GM12864 (cell line): ENCODE measurements at places on chromosomes 16 and 17.
A peak's percentile ranks its signal among the peaks of the same experiment; 100 is the strongest.

- no peak for DNase-seq
These were observed 215.8 kb upstream of the TBX2 start for GRCh38 chr17:61183793-61184192.

- DNase-seq = no peak
These were observed 6.2 kb downstream of the REXO5 start for GRCh38 chr16:20812510-20812909.

DNA sequence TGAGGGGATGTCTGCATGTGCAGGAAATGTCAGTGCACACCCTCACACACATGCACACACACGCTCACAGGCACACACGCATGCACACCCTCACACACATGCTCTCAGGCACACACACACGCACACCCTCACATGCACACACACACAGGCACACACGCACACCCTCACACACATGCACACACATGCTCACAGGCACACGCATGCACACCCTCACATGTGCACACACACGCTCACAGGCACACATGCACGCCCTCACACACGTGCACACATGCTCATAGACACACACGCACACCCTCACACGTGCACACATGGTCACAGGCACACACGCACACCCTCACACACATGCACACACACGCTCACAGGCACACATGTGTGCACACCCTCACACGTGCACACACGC lies 77.6 kb upstream of the ZNF469 start:
- DNase-seq = no peak

- no peak for DNase-seq
These were observed 168.5 kb downstream of the NPIPB11 start for GRCh38 chr16:29237971-29238370.

DNA sequence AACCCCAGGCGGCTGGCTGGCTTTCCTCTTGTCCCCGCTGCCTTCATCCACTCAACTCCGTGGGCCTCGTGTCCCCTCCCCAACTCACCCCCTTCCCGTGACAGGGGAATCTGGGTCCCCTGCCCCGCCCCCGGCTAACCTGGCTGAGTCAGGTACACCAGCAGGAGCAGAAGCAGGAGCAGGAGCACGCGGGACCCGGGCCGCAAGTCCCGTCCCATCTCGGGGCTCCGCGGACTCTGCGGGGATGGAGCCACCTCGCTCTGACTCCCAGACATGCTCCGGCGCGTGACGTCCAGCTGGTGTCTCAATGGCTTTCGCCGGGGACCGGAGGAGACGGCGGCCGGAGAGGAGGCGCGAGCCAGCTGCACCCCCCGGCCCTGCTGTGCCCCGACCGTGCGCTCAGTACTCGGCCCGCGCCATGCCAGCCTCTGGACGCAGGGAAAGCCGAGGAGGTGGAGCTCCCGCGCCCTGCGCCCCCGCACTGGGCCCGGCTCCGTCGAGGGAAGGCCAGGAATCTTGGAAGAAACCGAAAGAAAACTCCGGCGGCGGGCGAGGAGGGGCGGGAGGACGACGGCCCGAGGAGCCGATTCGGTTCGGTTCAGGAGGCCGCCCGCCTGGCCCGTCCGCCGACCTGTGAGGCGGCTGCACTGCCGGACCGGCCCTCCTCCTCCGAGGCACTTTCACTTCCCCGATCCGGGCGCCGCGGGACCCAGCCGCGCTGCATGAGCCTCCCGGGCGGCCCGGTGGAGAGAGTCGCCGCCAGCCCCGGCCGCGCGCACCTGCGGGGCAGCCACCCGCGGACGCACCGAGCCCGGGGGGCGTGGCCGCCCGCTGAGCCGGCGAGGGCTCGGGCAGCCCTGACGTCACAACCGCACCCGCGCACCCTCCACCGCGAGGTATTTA lies at the start of the genes CXCL16 and ZMYND15:
Gene CXCL16, minus strand, starts transcription at position 807 of the 903 bp plus-strand sequence. Its CDS starts 589 bp downstream, at position 218.
Gene ZMYND15, plus strand, starts transcription at position 712 of the 903 bp plus-strand sequence. CDS start 716 bp downstream, outside the sequence.
- DNase-seq = no peak

DNA sequence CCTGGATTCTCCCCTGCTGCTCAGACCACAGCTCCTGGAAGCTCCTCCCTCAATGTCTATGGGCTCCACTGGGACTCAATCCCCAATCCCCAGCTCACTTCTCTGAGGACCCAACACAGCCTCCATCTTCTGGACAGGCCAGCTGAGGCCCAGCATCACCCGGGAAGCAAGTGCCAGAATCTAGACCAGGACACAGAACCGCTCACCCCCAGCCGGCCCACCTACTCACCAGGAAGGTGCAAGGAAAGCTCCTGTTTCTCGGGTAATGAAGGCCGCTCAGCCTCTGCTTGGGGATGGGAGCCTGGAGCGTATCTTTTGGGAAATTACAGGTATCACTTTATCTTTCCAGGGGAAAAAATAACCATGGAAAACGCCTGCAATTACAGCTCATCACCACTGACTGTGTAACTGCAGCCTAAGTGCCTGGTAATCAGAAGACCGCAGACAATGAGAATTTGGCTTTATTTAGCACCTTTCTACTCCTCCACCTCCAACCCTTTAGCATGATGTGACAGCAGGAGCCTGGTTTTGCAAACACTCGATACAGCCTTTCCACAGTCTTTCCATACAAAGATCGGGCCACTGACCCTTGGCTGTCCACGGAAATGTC lies 49.6 kb upstream of the RPL38 start:
- DNase-seq = no peak

- DNase-seq = no peak
These were observed 11.3 kb downstream of the RBL2 start for GRCh38 chr16:53445534-53445933.

- peak; percentile 25 for DNase-seq
These were observed 47.8 kb downstream of the NFAT5 start for GRCh38 chr16:69613378-69614154.

DNA sequence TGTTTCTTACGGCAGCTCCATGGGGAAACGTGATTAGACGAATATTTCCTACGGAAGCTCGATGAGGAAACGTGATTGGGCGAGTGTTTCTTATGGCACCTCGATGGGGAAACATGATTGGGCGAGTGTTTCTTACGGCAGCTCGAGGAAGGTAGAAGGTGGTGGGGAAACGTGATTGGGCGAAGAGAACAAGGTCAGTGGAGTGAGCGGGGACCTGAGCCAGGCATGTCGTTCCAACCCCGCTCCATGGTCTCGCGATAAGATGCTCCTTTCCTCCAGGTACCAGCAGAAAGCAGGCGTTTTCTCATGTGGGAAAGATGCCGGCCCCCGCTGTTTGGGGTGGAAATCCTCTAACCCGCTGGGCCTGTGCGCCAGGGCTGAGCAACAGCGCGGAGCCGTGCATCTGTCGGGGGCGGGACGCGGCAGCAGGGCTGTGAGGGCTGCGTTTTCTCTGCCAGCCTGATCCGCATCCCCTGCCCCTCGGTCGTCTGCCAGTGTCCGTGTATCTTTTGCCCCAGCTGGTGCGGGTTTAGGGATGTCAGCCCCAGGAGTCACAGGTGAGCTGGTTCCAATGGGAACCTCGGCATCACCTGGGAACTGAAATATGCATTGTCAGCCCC lies 25.6 kb upstream of the DOC2B start:
- DNase-seq = no peak

DNA sequence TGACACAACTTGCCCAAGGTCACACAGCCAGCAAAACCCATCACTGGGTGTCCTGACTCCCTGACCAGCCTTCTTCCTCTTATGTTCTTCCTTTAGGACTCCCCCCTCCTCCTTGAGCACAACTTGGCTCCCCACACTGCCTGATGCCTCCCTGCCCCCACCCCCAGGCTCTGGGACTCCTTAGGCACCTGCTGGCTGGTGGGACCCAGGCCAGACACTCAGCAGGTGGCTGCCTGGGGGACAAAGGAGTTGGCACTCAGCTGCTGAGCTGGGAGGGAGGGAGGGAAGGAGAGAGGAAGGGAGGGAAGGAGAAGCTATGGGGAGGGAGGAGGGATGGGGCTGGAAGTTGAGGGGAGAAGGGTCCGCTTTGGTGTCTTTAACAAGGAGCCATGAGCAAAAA lies 8.0 kb downstream of the SEZ6 start:
- DNase-seq = no peak

DNA sequence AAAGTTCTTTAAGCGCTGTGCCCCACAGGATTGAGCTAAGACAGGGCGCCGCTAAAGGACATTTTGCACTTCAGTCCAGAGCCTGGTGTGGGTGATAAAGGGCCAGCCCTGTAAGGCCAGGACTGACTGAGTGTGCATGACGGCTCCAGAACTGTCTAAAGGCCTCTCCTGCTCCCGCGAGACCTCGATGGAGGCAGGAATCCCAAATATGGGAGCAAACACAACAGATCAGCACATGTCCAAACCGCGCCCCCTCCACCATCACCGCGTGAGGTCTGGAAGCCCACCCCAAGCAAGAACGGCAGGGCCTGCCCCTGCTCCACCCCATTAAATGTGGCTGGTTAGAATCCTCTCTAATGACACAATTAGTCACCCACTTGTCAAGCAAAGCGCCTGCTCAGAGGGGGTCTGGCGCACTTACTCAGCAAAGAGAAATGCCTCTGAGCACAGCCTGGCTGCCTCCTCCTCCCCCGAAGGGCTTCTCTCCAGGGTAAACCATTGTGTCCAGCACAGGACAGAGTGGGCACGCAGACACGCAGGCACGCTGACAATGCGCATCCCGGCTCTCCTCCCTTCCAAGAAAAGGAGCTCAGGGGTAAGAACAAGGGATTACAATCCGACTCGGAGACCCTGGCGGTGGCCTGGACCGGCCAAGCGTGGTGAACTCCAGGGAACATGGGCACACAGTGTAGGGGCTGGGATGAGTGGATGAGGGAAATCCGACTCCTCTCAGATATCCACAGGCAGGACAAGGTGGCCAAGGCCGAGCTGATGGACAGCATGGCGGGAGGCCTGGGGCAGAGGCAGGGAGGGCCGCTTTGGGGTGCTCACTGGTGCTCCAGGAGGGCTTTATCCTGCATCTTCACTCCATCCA lies 1.5 kb downstream of the MXRA7 start:
- DNase-seq = no peak

GRCh38 chr17:72683506-72684404 lies 408.7 kb downstream of the SLC39A11 start:
- no peak for DNase-seq

DNA sequence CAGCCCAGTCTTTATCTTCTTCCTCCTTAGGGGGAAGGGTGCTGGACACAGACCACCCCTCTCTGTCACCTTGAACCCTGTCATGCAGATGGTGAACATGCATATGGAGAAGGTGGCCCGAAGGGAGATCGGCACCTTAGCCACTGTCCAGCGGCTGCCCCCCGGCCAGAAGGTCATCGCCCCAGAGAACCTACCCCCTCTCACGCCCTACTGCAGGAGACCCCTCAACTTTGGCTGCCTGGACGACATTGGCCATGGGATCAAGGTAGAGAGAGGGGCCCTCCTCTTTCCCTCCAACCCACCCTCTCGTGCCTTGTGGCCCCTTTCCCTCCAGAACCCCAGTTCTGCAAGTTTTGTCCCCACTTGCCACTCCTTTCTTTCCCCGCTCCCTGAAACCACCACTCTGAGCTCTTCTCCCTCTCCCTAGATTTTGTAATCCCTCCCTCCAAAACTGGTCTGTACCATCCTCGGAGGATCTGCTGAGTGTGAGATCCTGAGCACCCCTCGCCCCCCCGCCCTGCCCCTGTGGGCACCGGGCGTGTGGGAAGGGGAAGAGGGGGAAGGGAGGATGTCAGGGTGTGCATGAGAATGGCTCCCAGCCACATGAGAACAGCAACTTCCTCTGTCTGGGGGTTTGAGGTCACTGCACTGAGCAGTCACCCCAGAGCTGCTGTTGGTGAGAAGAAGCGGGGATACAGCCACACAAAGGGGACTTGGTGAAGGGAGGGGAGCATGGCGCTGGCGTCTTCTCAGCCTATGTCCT lies 7.3 kb downstream of the ABI3 start:
- peak; percentile 81 for DNase-seq

DNA sequence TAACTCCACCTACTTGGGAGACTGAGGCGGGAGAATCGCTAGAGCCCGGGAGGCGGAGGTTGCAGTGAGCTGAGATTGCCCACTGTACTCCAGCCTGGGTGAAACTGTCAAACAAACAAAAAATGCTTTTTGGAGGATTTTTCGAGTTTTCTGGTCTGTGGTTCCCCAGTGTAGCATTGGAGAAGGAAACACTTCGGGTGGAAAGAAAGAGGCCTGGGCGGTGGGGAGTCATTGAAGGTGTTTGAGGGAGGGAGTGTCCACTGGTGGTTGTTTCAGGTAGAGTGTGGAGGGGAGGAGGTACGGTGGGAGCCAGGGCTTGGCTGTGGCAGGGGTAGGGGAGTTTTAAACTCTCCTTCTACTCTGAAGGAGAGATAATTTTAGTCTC lies 1.2 kb downstream of the RNF213 start:
- DNase-seq = no peak

- no peak for DNase-seq
These were observed 4.4 kb downstream of the MVP start for GRCh38 chr16:29824589-29825144.

DNA sequence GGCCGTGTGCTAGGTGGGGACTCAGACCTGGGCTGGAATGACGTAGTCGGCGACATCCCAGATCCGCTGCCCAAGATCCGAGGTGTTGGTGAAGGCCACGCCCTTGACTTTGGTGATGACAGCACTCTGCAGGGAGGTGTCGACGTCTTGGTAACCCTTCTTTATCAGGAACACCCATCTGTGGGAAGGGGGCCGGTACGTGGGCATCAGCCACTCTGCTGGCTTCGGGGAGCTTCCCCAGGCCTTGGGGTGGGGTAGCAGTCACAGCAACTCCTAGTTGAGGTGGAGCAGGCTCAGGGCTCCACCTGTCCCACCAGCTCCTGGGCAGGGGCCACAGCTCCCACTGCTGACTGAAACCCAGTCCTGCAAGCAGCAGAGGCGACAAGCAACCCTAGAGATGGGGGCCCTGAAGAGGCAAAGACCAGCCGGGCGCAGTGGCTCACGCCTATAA lies 4.3 kb downstream of the P2RX5 start:
- DNase-seq = no peak

GRCh38 chr17:65751263-65751662 lies 189.8 kb upstream of the AXIN2 start:
- DNase-seq = no peak

- no peak for DNase-seq
These were observed 406.5 kb upstream of the CDH5 start for GRCh38 chr16:65959983-65960382.

DNA sequence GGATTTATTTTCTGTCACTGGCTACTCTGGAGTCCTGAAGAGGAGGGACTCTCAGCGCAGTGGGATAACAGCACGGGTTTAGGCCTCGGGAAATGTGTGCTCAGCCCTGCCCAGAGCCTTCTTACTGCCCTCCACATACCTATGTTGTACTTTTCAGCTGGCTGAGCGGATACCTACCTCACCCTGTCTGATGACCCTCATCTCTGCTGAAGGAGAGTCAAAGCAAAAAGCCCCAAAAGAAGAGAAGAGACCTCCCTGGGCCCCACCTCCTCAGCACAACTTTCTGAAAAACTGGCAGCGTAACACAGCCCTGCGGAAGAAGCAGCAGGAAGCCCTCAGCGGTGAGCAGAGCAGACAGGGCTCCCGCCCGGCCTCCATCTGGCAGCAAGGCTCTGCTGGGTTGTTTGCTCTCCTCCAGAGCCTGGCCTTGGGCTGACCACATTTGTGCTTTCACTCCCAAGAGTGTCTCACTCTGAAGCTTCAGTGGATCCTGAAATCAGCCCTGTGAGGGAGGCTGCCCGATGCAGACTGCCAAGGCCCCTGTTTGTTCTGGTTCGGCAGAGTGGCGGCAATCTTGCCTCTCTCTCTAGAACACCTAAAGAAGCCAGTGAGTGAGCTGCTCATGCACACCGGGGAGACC lies 10.3 kb downstream of the MYCBPAP start:
- DNase-seq = no peak

- DNase-seq = no peak
These were observed 62.7 kb downstream of the GAS7 start for GRCh38 chr17:10135539-10136257.
